ENCODE measurements at places on chromosomes 2 and 18.

DNA sequence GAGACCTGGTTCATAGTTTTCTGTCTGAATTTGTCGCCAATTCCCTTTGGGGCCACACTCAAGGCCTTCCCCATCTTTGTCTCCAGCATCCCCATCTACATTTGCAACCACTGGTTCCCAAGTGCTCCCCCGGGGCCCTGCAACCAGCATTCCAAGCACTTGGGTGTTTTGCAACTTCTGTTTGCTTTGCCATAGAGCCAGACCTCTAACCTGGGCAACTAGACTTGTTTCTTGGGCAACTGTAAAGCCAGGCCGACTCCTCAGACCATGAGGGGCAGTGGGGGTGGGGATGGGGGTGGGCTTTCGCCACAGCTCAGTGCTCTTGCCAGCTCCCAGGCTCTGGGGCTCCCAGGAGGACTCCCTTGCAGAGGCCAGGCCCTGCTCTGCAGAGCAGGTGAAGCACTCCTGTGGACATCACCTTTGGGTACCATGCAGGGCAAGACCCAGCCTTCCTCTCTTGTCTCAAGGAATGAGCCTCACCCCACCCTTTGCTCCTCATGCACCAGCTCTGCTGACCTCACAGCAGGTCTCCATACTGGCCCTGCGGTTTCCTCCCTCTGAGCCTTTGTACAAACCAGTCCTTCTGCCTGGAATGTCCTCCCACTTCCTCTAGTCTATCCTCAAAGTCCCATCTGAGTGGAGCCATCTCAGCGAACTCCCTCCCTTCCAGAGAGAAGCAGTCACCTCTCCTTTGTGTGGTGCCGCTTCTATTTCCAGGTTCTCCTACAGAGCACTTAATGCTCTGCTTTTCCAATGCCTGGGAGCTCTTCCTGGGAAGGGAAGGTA, 126.7 kb upstream of the MYCN start:
- no peak for DNase-seq

- no peak for DNase-seq
These were observed 49.0 kb downstream of the NCOA1 start for GRCh38 chr2:24540011-24540477.

GRCh38 chr18:11511434-11512095, 97.8 kb upstream of the SLC35G4 start:
- no peak for DNase-seq

- DNase-seq, result no peak
These were observed 18.7 kb upstream of the IMPA2 start for GRCh38 chr18:11962597-11962996.
